ENCODE measurements at places on chromosomes 1 and 21.
A peak's percentile ranks its signal among the peaks of the same experiment; 100 is the strongest.

DNA sequence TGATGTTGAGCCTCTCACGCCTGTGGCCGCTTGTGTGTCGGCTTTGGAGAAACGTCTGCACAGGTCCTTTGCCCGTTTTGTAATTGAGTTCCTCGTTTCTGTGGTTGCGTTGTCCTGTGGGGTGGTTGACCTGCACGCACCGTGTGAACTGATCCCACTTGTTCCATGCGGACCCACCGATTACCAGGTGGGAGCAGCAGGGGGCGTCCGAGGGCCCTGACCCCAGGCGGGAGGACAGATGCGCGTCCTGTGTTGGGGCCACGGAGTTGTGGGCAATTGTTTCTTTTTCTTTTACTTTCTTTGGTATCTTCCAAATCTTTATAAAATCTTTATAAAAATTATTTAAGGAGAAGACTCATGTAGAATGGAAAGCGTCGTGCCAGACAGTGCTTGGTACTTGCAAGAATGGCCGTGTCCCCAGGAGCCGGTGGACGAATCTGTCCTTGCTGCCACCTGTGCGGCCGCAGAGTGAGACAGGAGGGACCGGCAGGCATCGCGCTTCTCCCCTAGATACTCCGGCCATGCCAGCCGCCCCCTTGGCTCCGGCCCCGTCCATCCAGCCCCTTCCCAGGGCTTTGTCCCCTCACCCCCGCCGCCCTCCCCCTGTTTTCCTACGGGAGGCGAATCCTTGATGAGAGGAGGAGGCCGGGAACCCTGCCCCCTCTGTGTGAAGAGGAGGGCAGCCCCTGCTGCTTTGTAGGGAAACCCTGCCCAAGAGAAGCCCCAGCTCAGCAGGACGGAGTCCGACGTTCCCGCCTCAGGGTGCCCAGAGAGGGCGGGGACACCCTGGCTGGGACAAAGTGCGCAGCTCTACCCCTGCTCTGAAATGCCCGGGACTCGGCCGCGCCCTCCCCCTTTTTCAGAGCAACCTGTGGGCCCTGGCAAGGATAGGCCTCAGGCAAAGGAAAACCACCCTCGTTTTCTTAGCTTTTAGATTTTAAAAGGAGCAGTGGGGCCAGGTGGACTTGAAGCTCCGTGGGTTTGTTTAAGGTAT, 41.7 kb downstream of the PRKCZ start:
- no peak for DNase-seq

DNA sequence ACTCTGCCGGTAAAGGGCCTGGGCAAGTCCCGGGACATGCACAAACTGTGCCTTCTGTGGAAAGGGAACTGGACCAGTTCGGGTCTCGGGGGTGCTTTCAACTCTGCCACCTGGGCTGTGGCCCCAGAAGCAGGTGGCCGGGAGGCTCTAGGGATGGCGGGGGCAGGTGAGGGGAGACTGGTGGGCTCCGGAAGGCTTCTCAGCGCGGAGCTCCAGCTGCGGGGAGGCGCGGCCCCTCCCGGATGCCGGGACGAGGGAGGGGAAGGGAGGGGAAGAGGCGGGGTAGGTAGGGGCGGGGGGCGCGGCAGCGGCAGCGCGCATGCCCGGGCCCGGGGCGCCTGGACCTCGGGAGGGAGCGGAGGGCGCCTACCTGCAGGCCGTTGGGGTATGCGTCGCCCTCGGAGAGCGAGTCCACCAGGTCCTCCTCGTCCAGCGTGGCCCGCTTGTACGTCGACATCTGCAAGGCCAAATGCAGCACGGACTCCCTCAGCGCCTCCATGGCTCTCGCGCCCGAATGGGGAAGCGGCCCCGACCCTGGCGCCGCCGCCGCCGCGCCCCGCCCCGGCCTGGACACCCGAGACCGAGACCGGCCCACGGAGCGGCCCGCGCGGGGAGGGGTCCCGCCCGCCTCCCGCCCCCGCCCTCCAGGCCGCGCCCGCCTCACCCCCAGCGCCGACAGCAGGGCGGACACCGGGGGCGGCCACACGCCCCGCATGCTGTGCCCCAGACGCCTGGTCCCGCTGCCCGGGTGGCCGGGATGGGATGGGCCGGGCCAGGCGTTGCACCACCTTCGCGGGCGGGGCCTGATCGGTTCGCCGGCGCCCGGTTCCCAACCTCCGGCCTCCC, at the start of gene ECE1:
TSS of gene ECE1 (minus strand) at position 764 of the 846 bp plus-strand sequence. CDS start at position 715, 49 bp downstream.
- DNase-seq: no peak

GRCh38 chr1:162951553-162952315, 90.8 kb upstream of the CCDC190 start:
- no peak for DNase-seq

- DNase-seq: no peak
Observed at GRCh38 chr1:162889989-162890388, 29.0 kb upstream of the CCDC190 start.

GRCh38 chr1:218953386-218953785, 220.3 kb upstream of the LYPLAL1 start:
- DNase-seq: no peak

GRCh38 chr1:40245686-40246085, 2.1 kb upstream of the TMCO2 start:
- DNase-seq: no peak

DNA sequence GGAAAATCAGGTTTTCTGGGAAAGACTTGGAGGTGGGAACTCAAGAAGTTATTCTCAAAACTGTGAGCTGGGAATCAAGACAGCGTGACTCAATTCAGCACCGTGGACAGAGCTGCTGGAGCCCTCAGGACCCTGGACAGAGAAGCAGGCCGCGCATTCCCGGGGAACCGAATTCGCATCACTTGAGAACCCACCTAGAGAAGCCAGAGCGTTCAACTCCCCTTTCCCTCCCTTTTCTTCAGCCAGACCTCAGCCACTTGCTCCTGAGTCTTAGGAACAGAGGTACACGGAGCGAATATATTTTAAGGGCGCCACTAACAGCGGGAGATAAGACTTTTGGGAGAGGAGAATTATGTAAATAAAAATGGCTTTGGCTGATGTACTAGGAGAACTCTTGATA, 2.0 kb upstream of the LIN28A start:
- peak; percentile 38 for DNase-seq

DNA sequence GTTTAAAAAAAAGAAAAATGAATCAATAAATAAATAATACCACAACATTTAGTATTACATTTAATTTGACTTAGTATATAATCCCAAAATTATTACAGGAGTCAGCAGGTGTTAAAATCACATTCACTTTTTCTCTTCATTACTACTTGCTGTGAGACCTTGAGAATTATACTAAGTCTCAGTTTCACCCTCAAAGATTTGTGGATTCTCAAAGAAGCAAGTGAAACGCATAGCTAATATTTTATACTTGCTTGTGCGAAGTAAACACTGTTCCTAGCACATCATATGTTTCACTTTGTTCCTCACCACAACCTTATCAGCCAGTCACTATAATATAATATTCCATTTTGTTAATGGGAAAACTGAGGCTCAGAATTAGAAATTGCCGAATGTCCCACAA, 4.0 kb downstream of the CLCA1 start:
- no peak for DNase-seq

DNA sequence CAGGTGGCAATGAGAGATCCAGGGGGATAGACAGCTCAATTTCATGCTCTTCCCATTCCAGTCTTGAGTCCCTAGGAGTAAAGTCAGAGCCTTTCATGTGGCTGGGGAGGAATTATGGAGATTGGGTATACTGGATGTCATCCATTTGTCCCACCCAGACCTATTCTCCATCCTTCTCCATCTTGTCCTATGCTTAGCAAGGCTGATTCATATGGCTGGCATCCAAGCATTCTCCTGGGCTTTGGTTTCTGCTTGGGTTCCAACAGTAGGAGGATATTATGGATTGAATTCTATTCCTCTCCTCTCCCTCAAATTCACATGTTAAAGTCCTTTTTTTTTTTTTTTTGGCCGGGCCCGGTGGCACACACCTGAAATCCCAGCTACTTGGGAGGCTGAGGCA, 3.8 kb upstream of the CDC20 start:
- DNase-seq: no peak

DNA sequence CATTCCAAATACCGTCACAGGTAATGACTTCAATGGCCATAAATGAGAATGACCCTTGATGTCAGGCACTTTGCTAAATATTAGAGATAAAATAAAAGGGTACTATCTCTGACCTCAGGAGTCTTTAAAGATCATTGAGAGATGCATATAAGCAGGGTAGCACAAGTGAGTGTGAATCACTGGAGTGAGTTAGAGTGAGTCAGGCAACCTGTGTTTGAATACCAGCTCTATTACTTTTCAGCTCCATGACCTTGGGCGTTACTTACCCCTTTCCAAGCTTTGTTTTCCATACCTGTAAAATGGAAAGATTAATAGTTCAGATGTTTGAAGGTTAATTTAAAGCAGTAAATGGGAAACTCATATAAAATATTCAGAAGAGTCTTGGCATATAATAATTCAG, 1058.0 kb upstream of the ADGRL4 start:
- DNase-seq: no peak

- no peak for DNase-seq
Observed at GRCh38 chr21:42118901-42119300, 47.8 kb downstream of the UMODL1 start.

DNA sequence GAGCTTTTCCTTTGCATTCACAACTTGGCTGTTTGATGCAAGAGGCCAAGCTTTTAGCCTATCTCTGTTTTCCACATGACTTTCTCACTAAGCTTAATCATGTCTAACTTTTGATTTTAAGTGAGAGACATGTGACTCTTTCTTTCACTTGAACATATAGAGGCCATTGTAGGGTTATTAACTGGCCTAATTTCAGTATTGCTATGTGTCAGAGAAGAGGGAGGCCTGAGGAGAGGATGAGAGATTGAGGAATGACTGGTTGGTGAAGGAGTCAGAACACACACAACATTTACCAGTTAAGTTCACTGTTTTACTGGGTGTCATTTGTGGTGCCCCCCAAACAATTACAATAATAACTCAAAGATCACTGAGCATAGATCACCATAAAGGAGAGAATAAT, 193.5 kb downstream of the CYYR1 start:
- DNase-seq: no peak

DNA sequence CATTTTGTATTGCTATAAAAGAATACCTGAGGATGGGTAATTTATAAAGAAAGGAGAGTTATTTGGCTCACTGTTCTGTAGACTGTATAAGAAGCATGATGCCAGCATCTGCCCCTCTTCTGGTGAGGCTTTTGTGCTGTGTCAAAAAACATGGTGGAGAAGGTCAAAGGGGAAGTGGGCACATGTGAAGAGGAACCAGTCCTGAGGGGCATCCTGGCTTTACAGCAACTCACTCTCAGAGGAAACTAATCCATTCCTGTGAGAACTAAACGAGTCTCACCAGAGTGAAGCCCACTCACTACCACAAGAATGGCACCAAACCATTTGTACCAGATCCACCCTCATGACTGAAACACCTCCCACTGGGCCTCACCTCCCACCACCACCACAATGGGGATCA, 18.8 kb upstream of the SELP start:
- no peak for DNase-seq

DNA sequence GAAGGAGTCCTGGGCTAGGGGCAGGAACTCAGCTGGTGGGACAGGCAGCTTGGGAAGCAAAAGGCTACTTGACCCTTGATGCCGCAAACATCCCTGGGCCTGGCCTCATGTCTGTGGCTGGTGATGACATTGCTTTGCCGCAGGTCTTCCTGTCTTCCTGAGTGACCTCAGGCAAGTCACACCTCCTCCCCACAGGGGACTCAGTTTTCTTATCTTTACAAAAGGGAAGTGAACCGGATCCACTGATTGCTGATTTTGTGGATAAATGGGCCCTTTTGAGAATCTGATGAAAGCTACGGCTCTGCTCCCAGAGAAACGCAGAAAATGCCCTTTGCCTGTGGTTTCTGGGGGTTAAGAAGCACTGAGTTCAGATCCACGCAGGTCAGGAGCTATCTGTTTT, 20.7 kb downstream of the PLOD1 start:
- no peak for DNase-seq

Data from fibroblast of the conjunctiva (primary cell).